ENCODE measurements at places on chromosomes 16 and 17.

DNA sequence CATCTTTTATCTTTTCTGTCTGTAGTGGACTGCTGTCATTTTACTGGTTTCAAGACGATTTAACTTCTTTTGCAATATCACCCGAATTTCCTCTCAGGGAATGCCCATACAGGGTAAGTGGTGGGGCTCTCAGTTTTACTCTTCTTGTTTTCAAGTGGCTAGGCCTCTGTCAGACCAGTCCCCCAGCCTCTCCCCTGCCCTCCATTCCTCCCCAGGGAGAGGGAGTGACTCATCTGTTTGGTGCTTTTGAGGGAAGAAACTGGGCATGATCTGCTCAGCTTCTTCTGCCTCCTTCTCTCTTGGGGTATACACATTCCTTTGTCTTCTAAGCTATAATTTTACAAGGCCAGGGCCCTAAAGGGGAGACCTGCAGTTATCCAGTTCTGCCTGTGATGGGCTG is 332.0 kb downstream of the CBLN1 start:
- DNase-seq = no peak

GRCh38 chr16:68234188-68235107 is 1.5 kb downstream of the ESRP2 start:
- no peak for DNase-seq

DNA sequence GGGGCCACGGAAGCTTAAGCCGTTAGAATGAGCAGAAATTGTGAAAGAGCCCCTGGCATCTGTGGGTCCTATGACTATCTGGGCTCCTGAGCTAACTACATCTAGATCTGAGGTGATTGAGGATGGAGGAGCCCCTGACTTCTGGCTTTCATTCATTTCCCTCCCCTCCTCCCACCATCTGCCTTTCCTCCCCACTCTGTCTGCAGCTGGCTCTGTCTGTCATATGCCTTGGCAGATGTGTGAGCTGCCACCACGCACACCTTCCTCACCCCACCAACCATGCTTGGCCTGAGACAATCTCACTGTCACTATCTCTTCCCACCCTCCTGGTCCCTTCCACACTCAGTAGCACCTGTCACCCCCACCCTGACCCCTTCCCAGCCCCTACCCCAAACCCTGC is 5.1 kb downstream of the CD300E start:
- DNase-seq = no peak

DNA sequence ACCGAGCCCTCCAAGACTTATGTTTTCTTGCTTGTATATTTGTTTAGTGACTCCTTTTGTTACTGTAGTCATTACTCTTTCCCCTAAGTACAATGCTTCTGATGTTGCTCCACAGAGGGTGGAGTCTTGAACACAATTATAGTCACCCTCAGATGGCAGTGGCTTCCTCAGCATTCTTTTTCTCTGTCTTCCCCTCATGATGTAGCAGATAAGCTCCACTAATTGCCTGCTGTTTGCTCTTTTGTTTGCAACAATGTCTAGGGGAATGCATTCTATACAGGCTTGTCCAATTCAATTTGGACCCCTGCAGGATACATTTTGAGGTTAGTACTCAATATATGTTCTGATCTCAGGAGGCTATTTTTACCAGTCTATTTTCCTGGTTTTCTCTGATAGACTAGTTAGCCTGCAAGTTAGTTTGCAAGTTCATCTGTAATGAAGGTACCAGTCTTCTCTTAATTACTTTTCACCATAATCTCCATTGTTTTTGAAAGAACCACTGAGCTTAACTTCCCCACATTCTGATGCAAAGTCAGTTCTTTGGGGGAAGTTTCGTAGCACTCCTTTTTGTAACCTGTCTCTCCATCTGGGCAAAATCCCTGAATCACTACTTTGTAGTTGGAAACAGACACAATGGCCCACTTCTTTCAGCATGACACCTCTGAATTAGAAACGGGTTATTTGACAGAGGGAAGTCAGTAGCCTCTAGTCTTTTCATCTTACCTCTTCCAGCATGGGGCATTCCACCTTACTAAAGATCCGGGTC is 1509.2 kb downstream of the CDH11 start:
- no peak for DNase-seq

DNA sequence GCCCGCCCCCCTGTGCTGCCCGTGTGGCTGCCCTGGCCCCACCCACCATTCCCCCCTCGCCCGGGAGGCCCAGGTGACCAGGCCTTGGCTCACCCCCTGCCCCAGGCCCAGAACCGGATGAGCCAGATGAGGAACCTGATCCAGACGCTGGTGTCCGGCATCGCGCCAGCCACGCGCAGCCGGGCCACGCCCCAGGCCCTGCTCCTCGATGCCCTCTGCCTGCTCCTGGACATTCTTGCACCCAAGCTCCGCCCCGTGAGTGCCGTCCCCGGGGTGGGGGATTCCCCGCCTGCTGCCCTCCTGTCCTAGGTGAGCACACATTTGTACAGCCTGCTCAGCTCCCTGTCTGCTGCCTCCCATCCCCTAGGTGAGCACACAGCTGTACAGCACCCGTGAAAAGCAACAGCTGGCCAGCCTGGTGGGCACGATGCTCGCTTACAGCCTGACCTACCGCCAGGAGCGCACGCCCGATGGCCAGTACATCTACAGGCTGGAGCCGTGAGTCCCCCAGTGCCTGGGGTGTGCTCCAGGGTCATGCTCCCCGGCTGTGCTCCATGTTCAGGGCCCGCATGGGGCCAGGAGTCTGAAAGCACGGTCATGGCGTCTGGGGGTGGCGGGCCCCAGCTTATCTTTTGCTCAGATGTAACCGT is 4.8 kb downstream of the GNG13 start:
- DNase-seq = no peak

DNA sequence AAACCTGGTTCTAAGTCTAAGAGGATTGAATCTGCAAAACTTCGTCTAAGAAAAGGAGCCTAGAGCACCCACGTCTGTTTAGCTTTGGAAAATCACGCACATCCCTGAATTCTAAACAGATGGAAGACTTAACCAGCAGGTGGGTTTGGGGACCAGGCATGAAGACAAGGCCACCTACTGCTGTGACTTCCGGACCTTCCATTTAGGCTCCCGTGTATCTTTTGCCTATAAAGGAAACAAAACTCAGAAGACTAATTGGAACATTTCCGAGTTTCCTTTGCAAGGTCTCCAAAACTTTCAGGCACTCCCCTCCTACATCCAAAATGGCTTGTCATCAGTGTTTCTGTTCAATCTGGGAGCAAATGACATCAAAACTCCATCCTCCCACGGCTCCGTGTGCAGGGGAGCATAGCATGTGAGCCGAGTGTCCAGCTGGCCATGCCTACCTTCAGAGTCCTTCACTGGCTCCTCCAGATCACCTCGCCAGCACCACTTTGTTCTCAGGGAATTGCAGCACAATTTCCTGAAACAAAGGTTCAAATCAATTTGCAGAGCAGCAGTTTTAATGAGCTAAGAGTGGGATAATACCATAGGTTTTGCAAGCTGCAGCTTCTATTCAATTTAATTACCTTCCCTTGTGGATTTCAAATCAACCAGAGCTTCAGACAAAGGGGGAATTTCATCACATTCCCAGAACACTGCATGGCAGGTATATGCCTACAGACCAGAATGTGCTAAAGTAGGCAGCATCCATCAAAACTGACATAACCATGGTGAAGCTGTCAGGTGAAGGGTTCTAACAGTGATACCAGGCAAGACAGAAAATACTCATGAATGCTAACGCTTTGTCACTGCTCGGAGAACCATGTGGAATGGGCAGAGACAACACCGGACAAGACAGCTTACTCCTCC is 23.5 kb downstream of the CACNG1 start:
- DNase-seq = no peak

DNA sequence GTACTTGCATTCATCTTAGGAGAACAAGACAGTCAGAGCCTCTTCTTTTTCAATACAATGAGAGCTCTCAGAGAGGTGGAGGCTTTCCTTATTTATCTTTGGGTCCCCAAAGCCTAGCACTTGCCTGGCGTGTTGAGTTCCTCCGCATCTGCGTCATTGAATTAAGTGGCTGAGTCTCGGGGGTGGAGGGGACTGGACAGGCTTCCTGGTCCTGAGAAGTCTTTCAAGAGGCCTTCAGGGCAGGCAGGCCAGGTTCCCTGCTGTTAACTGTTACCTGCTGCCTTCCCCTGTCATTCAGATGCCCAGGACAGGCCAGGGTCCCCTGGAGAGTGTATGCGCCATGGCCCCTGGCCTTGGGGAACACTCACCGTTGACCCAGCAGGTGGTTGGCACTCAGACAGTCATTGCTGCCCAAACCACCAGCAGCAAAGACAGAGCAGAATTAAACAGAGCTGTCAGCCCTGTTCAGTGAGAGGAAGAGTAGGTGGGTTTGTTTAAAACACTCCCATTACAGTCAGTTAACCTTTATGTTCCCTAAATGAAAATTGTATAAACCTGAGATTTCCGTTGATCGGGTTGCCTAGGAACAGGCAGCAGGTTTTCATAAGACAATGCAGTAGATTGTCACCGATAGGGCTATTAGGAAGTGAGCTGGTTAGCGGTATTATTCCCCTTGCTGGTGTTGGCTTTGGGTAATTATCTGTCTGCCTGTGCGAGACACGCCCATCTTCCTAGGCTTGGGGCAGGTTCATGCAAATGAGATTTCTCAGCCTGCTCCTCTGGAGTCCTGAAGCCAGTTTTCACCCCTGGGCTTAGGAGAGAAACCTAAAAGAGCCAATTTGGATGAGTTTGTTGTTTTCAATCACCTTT is 132.7 kb downstream of the CCDC182 start:
- no peak for DNase-seq

DNA sequence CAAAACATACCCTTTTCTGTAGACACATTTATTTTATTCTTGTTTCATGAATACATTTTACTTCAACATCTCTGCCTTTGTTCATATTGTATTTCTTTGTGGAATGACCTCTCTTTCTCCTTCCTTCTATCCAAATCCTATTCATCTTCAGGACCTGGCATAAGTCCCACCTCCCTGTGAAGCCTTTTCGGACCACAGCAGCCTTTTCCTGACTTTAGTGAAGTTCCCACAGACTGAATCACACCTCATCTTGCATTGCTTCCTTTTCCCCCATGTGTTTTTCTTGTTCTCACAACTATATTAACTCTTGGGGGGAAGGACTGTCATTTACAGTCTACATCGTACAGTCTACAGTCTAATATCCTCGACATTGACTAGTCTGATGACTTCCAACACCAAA is 58.2 kb downstream of the MFSD11 start:
- no peak for DNase-seq

- DNase-seq = no peak
These were observed 11.8 kb upstream of the SLFN13 start for GRCh38 chr17:35460354-35460851.

- no peak for DNase-seq
These were observed at the start of gene CD300A for GRCh38 chr17:74466111-74466827. CD300A (plus strand) TSS chr17:74466634; CDS start chr17:74466704, 70 bp downstream.

DNA sequence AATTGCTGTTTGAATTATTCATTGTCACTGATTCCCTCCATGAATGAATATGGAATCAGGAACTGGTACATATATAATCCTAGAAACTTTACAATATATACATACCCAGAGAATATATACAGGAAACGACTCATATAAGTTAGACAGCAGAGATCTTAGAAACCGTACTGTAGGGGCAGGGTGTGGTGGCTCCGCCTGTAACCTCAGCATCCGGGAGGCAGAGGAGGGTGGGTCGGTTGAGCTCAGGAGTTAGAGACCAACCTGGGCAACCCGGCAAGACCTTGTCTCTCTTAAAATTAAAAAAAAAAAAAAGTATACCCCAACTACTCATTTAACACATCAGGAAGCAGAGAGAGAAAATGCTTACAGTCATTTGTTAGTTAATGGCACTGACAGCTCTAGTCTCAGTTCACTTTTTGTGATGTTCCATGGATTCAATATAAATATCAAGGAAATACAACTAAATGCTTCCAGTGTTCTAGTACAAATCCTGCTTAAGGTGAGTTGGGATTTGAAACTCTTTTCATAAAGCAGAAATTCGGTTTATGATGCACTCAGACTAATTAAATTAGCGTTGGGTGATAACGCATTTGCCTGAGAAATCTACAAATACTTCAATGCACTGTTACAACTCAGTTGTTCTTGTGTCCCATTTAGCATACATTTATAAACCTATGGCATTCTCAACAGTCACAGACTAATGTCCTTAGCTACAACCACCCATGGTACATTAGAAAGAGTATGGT is 5.6 kb downstream of the GLG1 start:
- no peak for DNase-seq

DNA sequence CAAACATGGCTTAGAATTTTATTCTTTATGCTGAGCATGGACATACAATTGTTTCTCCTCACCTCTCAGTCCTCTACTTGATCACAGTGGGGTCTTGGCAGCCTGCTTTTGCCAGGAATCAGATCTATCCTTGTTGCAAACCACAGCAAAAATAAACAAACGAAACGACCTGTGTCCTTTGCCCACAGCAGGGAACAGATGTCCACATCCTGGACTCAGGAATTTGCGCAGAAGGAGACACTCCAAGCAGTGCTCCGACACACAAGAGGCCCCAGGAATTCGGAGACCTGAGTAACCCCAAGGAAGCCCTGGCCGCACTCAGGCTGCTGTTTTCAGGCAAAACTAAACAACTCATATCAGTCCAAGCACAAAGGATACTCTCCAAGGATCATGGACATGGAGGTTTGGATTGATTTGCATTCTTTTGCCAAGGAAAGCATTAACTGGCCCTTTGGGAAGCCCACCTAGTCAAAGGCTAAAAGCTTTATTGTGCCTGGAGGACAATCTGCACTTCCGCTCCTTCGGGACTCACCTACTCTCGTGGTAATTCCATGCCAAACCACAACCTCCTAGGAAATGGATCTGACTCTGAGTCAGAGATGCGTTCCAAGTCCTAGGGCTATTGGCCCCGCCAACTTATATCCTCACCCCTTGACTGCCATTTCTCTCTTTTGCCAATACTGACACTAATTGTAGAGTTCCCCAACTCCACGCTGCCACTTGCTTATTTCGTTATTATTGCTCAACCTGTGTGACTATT is 271.1 kb upstream of the CDH11 start:
- no peak for DNase-seq

- DNase-seq = no peak
These were observed 14.9 kb upstream of the STAT3 start for GRCh38 chr17:42403150-42403549.

- DNase-seq = no peak
These were observed 174.3 kb downstream of the FOXL1 start for GRCh38 chr16:86752582-86753175.

- no peak for DNase-seq
These were observed 1.4 kb downstream of the GSE1 start for GRCh38 chr16:85614338-85615013.

DNA sequence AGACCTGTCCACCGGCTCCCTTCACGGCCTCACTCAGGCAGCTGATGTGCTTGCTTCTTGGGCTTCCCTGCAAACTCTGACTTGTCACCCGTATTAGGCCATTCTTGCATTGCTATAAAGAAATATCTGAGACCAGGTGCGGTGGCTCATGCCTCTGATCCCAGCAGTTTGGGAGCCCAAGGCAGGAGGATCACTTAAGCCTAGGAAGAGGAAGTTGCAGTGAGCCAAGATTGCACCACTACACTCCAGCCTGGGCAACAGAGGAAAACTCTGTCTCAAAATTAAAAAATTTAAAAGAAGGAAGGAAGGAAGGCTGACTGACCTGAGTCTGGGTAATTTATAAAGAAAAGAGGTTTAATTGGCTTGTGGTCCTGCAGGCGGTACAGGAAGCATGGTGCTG is 17.0 kb downstream of the SOST start:
- no peak for DNase-seq
